ENCODE measurements at places on chromosomes 6 and 20.

GRCh38 chr6:109816452-109817374 is 125.6 kb downstream of the FIG4 start:
- no peak for DNase-seq

- DNase-seq = no peak
Observed at GRCh38 chr6:85887461-85887860, 244.8 kb upstream of the SYNCRIP start.

DNA sequence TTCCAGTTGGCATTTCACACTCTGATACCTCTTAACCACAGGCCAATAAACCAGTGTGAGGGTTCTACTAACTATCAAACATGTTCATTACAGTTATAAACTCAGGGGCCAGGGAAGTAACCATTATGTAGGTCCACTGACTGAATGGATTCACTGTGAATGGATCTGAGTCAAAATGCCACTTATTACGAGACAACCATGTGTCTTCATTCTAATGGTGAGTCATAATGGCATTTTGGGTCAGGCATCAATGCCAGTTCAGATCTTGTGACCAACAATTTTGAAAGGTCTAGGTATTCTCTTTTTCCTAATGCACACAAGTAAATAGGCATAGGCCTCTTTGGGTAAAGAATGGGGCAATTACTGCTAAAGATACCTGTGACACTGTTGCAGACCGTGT is 112.2 kb upstream of the HEY2 start:
- no peak for DNase-seq

DNA sequence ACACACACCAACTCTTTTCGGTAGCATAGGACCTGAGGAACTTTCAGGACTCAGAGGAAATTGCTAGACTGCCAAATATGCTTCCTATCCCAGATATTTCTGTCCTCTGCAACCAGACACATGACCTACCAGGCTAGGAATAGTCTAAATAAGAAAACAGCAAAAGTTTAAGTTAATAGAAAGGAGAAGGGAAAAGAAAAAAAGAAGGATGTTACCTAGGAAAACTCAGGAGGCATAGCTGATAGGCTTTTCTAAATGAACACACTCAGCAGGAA is 74.6 kb downstream of the MAP3K5 start:
- no peak for DNase-seq

DNA sequence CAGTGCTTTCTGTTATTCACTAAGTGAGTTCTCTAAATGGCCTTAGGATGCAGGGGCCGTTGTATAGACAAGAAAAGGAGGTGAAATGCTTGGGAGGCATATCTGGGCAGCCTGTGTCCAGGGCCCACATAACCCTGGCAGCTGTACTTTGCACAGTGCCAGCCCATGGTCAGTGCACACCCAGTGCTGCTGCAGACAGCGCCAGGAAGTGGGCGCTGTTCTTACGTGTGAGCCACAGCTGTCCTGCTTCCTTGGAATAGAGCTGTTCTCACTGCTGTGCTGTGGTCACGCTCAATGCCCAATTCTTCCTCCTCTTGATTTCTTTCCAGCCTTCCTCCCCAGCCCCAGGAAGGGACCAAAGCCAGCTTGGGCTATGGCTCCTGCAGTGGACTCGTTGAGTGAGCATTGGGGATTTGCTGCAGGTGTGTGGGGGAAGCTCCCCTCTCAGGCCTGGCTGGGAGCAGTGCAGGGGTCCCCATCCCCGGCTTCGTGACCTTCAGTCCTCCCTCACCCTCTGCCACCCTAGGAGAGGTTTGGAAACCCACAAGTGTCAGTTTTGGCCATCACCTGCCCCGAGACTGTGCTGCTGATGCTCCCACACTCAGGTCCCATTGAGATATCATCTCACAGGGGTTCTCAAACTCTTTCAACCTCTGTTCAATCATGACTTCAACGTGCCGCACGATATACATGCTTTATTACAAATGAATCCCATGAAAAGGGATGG is 246.8 kb upstream of the EXOC2 start:
- DNase-seq = no peak

DNA sequence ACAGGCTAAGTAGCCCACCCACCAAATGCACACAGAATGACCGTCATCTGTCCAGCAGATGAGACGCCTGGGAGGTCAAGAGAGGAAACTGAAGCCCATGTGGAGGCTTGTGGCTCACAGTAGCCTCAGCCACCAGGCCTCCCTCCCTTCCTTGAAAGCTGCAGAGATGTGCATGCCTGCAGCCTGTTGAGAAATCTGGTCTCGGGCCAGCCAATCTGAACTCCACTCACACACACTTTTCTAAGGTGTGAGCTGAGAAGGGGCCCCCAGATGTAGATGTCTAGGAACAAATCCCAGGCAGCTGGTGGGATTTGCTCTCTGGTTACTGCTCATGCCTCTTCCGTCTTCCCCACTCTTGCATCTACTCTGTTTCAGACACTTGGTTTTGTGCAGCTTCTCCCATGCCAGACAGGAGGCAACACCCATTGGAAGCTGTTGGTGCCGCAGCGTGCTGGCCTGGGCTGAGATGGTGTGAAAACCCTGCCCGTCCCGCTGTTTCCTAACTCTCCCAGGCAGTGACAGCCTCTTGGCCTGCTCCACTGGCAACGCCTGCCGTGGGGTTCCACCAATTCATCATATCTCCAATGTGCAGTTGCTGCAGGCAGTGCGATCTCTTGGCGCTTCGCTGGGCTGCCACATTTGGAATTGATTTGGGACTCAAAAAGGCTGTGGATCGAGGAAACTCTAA is 24.1 kb upstream of the PAX1 start:
- no peak for DNase-seq

GRCh38 chr6:139256087-139256486 is 35.7 kb downstream of the TXLNB start:
- DNase-seq = no peak

- no peak for DNase-seq
Observed at GRCh38 chr20:15012566-15012965, 675.2 kb upstream of the FLRT3 start.

GRCh38 chr6:15554728-15555100 is 108.1 kb downstream of the DTNBP1 start:
- no peak for DNase-seq

DNA sequence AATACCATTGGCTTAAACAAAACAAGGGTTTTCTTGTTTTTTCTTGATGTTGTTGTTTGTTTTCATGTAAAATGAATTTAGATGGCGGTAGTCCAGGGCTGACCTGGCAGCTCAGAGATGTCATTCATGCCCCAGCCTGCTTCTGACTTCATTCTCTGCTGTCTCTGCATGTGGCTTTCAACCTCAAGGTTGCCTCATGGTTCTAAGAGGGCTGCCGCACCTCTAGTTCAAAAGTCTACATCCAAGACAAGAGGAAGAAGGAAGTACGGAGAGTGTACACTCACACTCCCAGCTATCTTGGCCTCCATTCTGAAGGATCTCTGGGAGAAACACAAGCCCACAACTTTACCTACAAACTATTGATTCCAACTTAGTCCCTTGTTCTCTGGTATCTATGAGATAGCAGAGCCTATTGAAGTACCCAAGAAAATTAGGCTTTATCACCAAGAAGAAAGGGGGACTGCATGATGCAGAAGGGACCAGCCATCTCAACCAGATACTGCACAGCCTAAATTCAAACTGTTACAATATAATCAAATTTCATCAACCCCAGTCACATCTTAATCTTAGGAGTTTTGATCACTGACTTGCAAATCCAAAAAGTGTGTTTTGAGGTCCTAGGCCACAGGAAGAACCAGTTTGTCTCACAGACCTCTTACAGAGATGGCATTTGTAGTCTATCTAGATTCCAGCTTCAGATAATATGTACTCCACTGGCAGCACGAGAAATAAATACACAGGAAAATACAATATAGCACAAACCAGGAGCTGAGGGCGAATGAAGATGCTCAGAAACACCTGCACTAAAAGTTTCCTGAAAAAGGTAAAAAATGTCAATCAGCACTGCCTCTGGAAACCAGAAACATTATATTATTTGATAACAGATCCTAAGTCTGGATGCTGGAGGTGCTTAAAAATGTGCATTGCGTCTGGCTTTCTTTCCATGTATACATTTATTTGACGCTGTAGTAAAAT is 866 bp upstream of the BTN3A3 start:
- DNase-seq = no peak
